Left hindlimb (tissue), 1 donor: ENCODE measurements at places on chromosomes 12 and 14.
A peak's percentile ranks its signal among the peaks of the same experiment; 100 is the strongest.

GRCh38 chr12:51749206-51749985 is 99.1 kb downstream of the FIGNL2 start:
- no peak for DNase-seq

GRCh38 chr12:46357438-46358324 is 14.9 kb downstream of the SLC38A2 start:
- DNase-seq: no peak

DNA sequence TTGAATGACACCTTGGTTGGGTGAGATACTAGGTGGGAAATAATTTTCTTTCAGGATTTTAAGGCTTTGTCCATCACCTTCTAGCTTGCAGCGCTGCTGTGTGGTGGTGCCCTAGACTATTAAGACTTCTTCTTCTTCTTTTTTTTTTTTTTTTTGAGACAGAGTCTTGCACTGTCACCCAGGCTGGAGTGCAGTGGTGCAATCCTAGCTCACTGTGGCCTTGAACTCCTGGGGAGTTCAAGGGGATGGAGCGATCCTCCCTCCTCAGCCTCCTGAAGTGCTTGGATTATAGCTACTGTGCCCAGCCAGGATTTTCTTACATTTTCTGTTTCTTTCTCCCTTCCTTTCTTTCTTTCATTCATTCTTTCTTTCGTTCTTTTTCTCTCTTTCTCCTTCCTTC is 10.3 kb upstream of the MTA1 start:
- DNase-seq: no peak

DNA sequence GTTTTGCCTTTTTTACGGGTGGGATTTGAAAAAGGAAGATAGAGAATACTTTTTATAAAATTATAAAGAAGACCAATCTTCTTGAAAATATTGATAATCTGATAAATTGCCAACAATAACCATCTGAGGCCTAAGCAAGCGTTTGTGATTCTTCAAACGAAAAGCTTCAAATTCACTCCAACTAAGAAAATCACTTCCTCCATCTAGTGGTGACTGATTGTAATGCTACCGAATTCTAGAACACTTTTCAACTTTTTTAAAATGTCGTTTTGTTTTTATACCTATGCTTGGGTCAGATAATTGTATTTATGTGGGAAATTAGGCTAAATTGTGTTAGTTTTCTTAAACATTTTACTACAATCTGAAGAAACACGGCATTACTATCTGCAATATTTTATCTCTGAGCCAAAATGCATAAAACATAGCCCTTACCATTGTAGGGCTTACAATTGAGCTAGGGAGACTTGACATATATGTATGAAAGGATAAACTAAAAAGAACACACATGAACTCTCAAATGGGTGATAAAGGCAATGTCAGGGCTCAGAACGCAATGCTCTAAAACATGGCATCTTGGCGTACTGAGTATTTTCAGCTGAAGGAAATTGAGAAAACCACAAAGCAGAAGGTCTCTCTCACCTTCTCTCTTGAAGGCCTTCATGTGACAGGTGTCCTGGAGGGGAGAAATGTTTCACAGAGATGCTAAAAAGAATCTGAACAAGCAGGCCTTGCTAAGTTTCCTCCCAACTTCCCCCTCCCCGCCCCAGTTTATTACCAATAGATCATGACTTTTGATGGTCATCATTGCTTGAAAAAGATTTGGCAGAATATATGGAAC is 36.8 kb upstream of the G2E3 start:
- no peak for DNase-seq

GRCh38 chr14:23579739-23580138 is 1.1 kb upstream of the JPH4 start:
- DNase-seq: no peak

GRCh38 chr14:95023886-95024285 is 133.4 kb downstream of the DICER1 start:
- peak; percentile 62 for DNase-seq

DNA sequence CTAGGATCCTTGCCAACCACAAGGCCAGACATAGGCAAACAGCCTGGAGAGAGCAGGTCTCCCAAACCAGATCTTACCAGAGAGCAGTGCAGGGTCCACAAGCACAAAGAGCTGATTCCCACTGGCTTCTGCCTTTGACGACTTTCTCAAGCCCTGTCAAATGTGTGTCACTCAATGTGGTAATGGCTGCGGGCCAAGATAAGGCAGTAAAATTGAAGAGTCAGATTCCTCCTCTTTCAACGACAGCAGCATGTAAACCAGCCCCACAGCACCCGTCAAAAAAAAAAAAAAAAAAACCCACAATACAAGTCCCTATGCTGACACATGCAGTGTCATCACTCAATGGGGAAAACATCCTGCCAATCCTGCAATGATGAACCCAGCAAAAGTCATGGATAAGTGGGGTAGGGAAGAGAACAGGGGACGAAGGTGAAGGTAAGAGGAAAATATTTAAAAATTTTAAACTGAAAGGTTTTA is at the start of gene STON2:
TSS of gene STON2 (minus strand) at position 123 of the 477 bp plus-strand sequence. CDS start 1,942 bp downstream, outside the sequence.
- peak; percentile 54 for DNase-seq

- DNase-seq: no peak
Measured at GRCh38 chr12:83092606-83093005, 405.9 kb downstream of the TMTC2 start.

DNA sequence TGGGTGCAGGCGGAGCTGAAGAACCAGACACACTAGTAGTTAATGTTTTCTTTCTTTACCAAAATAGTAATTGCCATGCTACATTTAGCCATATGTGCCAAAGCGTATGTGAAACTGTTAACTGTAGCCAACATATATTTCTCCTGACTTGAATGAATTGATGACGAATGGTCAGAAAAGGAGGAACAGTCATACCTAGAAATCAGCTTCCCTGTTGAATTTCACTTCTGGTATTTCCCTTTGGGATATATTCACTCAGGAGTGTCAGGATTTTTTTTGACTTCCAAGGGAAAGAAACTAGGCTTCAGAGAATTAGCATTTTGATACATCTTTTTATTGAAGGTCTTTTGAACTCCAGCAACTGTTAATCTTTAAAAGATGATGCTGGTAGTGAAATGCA is 87.0 kb downstream of the ERC1 start:
- DNase-seq: no peak

DNA sequence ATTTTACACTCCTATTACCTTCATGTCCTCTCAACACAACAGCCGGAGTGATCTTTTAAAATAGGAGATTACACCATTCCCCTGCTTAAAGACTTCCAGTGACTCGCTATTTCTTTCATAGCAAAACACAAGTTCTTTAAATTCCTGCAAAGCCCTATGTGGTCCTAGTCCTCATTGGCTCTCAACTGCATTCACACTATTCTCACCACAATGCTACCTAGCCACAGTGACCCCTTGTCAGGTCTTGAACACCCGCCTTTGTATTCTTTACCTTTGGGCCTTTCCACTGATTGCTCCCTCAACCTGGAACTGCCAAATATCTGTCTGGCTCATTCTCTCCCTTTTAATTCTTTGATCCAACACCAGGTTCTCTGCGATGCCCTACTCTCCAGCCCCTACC is 160.2 kb downstream of the PRIMA1 start:
- no peak for DNase-seq

GRCh38 chr12:122318607-122319605 is 52.6 kb upstream of the VPS33A start:
- no peak for DNase-seq

DNA sequence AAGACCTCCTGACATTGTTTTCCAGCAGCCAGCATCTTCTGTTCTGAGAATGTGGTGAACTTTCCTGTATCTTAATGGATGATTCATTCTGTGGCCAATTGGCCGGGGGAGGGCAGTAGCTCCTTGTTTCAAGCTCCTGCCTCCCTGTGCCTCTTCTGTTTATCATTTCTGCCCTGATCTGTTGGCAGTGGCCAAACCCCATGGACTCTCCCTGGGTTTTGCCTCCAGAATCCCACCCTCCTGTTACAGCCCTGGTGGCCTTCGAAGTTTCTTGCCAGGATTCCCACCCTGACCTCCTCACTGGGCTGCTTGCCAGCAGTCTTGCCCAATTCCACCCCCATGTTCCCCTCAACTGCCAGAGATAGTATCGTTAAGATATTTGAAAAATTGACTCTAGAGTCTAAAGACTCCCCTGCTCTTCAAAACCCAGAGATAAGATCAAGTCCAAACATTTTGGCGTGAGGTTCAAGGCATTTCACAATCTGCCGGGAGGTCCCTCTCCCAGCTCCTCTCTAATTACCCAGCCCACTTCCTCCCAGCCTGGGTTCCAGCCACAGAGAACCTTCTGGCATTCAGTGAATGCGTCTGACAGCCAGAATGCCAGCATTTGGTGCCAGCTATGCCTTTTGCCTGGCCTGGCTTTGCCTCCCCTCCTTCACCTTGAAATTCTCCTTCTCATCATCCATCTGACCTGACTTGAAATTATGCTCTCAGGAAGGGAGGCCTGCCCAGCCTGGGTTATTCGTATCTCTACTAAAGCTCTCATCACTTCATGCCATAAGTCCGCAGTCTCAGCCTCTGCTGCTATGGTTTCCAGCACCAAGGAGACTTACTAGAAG is 37.7 kb upstream of the TXNRD1 start:
- DNase-seq: no peak

- no peak for DNase-seq
Measured at GRCh38 chr12:92973614-92974013, 44.5 kb upstream of the EEA1 start.

- no peak for DNase-seq
Measured at GRCh38 chr14:31590206-31590605, 29.0 kb downstream of the NUBPL start.

- DNase-seq: no peak
Measured at GRCh38 chr14:58763210-58763609, 125.4 kb downstream of the DACT1 start.

- no peak for DNase-seq
Measured at GRCh38 chr12:91702843-91703425, 442.7 kb downstream of the BTG1 start.

GRCh38 chr12:78684419-78684818 is 180.2 kb upstream of the SYT1 start:
- no peak for DNase-seq

- DNase-seq: no peak
Measured at GRCh38 chr14:103739466-103739792, 23.8 kb downstream of the ZFYVE21 start.
